GM12865 (cell line): ENCODE measurements at places on chromosomes 11 and 22.
A peak's percentile ranks its signal among the peaks of the same experiment; 100 is the strongest.

- no peak for DNase-seq
These were observed 59.1 kb downstream of the ETS1 start for GRCh38 chr11:128528294-128528693.

GRCh38 chr11:116257092-116257491, 515.7 kb downstream of the BUD13 start:
- no peak for DNase-seq

DNA sequence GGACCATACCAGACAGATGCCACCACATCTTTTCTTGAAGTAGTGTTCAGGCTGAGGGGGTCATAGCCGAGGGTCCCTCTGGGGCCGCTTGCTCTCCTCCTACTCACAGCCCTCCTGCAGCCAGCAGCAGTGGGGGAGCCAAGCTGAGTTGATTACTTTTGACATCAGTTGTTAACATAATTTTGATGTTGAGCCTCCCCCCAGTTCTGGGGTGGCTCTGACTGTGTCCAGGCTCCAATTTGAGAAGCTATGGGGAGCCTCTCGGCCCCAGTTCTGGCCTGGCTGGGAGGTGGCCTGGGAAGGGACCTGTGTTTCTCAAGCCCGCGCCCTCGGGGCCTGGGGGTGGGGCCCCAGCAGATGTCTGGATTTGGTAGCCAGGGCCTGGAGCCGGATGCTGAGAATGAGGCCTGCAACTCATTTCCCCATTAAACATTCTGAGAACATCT, 47.9 kb downstream of the KCNQ1OT1 start:
- no peak for DNase-seq

- no peak for DNase-seq
These were observed 6.0 kb downstream of the DDX25 start for GRCh38 chr11:125910226-125910849.

GRCh38 chr11:131893103-131893890, 522.9 kb downstream of the NTM start:
- DNase-seq: peak; percentile 85

- no peak for DNase-seq
These were observed 348.4 kb downstream of the AASDHPPT start for GRCh38 chr11:106425819-106426218.
